ENCODE measurements at places on chromosomes 1 and 21.

- DNase-seq = no peak
These were observed 1.2 kb upstream of the RWDD3 start for GRCh38 chr1:95232646-95233318.

DNA sequence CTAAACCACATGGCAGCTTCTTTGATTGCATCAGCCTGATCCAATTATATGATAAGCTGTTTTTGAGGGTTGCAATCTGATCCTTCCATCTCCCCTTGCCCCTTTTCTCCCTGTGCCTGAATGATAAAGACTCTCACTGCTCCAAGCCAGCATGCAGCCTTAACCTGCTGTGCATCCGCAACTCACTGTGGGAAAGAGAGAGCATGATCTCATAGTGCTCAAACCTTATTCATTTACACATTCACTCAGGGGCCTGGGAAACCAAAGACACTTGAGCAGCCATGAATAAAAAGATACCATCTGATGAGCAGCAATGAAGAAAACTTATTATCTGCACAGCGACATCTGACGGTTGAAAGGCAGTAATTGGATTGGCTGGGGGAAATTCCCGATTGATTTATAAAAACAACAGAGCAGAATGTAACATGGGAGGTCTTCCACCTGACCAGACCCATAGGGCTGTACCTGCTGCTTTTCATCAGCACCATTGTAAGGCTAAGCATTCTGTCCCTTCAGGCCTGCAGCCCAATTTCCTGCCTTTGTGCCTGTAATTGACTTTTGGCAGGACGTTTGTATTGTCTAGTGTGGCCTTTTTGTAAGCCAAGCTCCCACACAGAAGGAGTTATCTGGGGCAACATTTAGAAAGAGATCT, 62.5 kb downstream of the KIAA0040 start:
- DNase-seq = no peak

GRCh38 chr1:15407580-15407979, 2.1 kb upstream of the EFHD2 start:
- DNase-seq = peak; percentile 30

GRCh38 chr1:11790880-11791715, 14.7 kb downstream of the MTHFR start:
- DNase-seq = peak; percentile 75

All from CD4-positive, alpha-beta T cell treated with Interleukin-1 beta for 1 hour (primary cell).